ENCODE measurements at places on chromosomes 1 and 21.

DNA sequence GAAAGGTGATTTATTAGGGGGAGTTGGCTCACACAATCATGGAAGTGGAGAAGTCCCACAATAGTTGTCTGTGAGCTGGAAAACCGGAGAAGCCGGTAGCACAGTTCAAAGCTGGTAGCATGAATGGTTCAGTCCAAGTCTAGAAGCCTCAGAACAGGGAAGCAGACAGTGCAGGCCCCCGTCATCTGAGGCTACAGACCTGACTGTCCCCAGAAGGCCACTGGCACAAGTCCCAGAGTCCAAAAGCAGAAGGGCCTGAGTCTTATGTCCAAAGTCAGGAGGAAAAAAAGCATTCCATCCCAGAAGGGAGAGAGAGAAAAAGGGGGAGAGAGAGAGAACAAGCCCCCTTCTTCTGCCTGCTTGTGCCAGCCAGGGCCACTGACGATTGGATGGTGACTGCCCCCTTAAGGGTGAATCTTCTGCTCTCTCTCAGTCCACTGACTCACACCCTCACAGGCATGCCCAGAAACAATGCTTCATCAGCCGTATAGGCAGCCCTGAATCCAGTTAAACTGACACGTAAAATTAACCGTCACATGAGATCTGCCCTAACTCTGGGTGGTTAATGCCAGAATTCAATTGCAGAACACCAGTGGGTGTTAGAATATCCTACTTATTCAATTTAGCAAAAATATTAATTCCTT is 49.3 kb upstream of the POU2F1 start:
- DNase-seq, result no peak

- no peak for DNase-seq
Observed at GRCh38 chr1:150034336-150034735, 23.8 kb upstream of the OTUD7B start.

- DNase-seq, result no peak
Observed at GRCh38 chr1:112711670-112712069, 3.5 kb downstream of the PPM1J start.

DNA sequence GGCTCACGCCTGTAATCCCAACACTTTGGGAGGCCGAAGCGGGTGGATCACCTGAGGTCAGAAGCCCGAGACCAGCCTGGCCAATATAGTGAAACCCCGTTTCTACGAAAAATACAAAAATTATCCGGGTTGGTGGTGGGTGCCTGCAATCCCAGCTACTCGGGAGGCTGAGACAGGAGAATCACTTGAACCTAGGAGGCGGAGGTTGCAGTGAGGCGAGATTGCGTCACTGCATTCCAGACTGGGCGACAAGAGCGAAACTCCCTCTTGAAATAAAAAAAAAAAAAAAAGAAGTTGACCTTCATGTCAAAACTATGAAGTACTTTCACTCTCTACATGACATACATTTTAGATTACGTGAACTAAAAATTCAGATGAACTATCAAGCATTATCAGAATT is 153.7 kb downstream of the COL11A1 start:
- DNase-seq, result no peak

- DNase-seq, result no peak
Observed at GRCh38 chr1:155083865-155084721, 5.5 kb downstream of the EFNA3 start.

DNA sequence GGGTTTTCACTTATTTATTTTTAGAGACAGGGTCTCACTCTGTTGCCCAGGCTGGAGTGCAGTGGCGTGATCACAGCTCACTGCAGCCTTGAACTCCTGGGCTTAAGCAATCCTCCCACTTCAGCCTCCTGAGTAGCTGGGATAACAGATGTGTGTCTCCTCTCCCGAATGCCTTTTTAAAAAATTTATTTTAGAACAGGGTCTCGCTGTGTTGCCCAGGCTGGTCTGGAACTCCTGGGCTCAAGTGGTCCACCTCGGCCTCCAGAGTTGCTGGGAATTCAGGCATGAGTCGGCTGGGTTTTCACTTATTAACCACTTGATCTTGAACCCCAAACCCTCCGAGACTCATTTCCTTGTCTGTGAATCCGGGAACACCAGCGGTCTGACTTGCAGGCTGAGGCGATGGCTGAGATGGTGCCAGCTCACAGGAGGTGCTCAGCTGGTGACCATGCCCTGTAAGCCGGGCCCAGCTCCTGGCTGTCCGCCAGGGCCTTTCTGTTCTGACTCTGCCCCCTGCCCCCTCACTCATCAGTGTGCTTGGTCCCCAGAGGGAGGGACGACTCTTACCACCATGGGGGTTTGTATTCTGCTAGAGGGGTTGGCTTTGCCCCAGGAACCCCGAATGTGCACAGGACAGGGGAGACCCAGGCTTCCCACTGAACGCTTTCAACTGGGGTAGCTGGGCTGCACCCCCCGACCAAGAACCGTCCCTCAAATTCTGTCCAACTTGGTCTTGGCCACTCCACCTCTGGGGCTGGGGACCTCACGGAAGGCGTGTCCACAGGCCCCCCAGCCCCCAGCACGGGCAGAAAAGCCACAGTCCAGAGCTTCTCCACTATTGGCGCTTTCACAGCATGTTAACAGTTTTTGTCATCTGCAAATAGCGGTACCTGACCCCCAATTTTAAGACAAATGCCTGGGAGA is 22.5 kb downstream of the MMEL1 start:
- no peak for DNase-seq

Data from GM12864 (cell line).